Activated T-helper 17 cell treated with anti-CD3 and anti-CD28 coated beads, Interleukin-2, amount 50 U/mL, for 72 hours (primary cell): ENCODE measurements at places on chromosomes 16 and 17.

DNA sequence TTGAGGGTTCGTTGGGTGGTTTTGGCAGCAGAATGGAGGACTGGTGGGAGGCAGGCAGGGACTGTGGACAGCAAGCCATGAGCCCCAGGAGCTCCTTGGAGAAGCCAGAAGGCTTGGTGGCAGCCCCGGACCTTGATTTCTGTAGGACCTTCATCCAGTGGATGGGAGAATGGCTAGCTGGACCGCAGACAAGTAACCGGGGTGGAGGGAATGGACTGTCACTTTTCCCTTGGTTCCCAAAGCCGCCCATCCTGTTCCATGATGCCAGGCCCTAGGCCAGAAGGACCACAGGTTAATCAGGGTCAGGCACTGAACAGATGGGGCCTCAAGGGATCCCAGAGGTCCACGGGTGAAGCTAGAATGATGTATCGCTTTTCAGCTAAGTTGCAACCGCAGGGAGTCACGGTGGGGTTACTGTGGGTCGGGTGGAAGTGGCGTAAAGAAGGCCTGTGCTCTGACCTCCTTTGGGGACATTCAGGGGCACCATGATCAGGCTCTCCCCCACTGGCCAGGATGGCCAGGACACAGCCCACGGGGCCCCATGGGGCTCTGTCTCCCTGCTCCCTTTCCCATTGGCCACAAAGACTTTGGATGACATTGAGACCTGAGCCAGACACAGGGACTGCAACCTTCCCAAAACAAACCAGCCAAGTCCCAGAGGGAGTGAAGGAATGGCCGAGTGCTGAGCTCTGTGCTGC, 66.9 kb upstream of the MRTFB start:
- ATAC-seq: no peak

GRCh38 chr17:38605841-38606645, at the start of gene SRCIN1:
Gene SRCIN1, minus strand, starts transcription at chr17:38605952. Its CDS starts 247 bp downstream, at chr17:38605705.
- ATAC-seq: peak; percentile 60

- peak; percentile 78 for ATAC-seq
Measured at GRCh38 chr16:29645694-29646187, 17.3 kb upstream of the SPN start.

- no peak for ATAC-seq
Measured at GRCh38 chr16:46950009-46950408, 23.5 kb downstream of the DNAJA2 start.
